Ascending aorta (tissue), 2 donors: ENCODE measurements at places on chromosomes 12 and 14. TPM values are rescaled to one million over a fixed set of nuclear protein-coding genes. Genes with fewer than 3 reads are reported as not detected.
A peak's percentile ranks its signal among the peaks of the same experiment; 100 is the strongest.

- DNase-seq, result no peak
These were observed 70.8 kb downstream of the WNK1 start for GRCh38 chr12:823028-823698.

DNA sequence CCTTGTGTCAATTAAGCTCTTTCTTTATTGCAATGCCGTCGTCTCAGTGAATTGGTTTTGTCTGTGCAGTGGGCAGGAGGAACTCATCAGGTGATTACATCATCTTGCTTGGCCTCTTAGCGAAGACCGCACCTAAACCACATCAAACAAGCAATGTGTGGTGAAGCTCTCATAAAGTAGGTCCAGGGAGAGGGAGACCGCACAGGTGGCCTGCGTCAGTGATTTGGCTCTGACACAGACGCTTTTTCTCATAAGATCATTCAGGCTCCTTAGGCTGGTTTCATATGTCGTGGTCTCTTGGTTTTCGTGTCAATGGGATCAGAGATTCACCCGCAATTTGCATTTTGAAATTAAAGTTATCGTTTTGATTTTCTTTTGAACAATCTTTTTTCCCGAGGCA is 6.7 kb upstream of the TESC start:
- no peak for DNase-seq

DNA sequence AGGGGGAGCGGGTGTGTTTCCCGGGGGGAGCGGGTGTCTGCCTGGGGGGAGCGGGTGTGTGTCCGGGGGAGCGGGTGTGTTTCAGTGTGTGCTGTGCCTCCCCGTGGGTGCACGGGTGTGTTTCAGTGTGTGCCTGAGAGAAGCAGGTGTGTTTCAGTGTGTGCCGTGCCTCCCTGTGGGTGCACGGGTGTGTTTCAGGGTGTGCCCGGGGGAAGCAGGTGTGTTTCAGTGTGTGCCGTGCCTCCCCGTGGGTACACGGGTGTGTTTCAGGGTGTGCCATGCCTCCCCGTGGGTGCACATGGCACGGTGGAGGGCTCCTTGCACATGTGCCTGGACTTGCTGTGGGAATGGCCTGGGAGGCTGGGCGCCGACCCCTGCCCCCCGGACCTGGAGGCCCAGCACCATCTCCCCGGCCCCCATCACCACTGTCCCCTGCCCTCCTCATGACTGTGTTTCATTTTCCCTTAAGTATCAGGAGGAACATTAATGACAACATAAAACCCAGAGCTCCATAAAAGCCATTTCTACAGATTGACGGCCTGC is 38.7 kb downstream of the FBRSL1 start:
- no peak for DNase-seq

GPD1 gene
- total RNA-seq, result 12.2 TPM

- DNase-seq, result no peak
These were observed 86.1 kb downstream of the DIP2B start for GRCh38 chr12:50590869-50591268.

DNA sequence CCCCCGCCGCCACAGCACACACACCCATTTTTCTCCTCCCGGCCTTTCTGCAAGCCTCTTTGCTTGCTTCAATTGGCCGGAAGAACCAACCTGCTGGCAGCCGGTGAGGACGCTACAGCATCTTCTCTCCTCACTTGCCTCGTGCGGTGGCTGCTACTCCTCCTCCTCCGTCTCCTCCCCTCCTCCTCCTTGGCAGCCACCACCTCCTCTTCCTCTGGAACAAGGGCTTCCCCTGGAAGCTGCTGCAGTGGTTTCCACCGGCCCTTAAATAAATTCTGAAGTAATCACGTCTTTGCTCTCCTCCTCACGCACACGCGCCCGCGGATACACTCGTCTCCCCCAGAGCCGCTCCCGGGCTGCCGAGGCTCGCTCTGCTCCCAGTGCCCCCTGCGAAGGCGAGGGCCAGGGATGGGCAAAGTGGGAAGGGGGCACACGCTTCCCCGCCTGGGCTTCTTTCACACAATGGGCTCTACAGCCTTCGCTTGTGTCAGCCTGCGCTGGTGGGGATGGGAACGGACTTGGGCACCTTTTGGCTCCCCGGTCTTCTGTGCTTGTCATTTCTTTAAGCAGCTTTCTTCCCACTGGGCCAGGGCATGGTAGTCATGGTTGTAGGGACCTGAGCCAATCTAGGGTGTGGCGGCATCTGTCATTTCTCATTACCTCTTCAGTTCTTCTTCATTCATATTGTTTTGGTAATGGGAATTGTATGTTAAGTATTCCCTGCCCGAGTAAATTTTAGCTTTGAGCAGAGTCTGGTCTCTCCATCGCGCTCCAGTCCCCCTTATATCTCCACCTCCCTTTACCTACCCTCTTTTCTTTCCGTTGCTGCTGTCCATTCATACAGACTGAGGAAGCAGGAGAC is at the start of gene PPFIA2:
Gene PPFIA2, minus strand, starts transcription at position 161 of the 862 bp plus-strand sequence.
- DNase-seq, result peak; percentile 69

DNA sequence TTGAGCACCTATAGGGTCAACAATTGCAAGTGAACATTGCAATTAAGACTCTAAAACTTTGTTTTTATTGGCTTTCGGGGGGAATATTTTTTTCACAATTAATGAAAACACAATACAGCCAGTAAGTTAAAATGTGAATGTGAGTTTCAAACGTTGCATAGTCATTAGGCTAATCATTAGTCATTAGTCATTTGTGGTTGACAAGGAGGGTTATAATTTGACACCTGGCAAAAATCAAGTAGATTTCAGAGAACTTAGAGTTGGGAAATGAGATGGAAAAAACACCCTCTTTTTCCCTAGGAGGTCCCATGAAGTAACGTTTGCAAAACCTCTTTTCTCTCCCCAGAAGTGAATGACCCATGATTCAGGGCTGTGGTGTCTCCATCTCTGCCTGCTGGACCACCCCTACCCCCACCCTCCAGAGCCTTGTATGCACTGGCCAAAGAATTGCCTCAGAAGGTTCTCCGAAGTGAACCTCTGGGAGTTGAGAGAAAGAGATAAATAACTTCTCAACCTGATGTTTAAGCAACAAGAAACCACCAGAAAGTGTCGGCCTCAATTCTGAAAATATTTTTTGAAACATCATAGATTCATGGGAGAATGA is 196.3 kb downstream of the PAX9 start:
- peak; percentile 63 for DNase-seq

DNA sequence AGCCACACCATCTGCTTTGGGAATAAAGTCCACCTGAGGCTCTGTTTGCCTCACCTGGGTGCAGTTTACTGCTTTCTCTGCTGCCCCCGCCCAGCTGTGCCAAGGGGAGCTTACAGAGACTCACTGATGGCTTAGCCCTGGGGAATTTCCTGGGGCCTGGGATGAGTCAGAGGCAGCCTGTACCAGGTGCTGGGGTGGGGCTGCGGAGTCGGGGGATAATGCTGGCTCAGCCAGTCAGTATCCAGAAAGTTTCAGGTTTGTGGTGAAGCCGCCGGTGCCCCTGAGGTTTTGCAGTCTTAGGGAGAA is 22.3 kb downstream of the PLEKHG3 start:
- no peak for DNase-seq

- peak; percentile 76 for DNase-seq
These were observed 187.0 kb downstream of the ETV6 start for GRCh38 chr12:11836282-11837151.

DNA sequence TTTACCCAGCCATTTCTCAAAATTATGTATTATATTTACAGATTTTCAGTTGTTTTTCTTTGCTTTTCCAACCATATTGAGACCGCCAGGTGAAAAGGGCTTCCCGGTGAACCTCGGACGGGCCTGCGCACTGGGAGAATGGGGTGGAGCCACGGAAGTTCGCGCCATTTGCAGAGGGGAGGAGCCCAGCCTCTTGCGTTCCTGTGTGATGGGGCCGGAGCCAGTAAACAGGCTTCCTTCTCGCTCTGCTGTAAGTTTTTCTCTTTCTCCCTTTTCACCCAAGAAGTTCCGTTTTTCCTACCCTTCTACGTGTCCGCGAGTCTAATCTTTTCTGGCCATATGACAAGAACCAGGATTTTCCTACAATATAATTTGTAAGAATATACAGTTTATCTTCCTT is 1108.8 kb upstream of the SEL1L start:
- DNase-seq, result no peak

SMIM41 gene
- 7.9 TPM for total RNA-seq

DNA sequence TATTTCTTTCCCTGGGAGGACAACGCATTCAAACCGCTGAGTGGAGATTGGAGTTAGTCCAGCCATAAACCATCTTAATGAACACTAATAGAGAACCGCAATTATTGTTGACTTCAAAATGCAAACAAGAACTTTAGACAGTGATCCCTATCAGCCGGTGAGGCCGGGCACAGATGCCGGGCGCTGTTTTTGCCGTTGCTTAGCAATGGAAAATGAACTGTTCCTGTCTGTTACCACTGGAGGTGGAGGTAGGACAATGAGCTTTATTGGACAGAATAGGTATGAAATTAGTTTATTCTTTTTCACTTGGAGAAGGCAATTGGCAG is 216.8 kb downstream of the TTC8 start:
- no peak for DNase-seq

DNA sequence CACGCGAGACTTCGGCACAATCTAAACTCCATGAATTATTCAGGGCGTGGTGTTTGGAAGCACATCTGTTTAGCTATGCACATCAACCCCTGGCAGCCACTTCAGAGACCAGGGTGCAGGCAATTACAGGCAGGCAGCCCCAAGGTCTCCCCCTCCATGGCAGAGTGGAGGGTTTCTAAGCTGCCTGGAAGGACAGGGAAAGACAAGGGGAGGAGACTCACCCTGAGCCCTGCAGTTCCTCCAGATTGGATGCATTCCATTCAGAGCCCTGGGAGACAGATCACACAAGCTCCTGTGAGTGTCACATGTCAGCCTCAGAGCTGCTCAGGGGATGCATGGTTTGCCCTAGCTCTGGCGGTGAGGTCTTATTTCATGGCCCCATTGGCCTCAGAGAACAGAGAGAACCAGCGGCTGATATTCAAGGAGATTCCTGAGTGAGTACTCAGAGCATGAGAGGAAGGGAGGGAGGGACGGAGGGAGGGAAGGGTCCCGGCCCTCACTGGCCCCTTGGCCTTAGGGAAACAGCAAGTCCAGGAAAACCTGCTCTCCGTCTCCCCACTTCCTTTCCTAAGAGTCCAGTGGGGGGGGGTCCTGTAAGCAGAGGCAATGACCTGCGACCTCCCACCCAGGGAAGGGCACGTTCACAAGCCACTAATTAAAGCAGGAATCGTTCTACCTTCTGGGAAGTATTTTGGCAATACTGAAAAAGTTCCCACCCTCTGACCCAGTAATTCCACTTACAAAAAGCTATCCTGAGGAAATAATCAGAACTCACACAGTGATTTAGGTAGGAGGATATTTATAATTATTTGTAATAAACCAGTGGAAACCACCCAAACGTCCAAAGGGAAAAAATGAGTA is 55.1 kb downstream of the SSH1 start:
- no peak for DNase-seq

- no peak for DNase-seq
These were observed 28.4 kb downstream of the SLC6A12 start for GRCh38 chr12:185576-185955.

GLT1D1 gene
- total RNA-seq, result 9.5 TPM

GRCh38 chr14:28709571-28710305 is 56.8 kb upstream of the FOXG1 start:
- DNase-seq, result no peak

GRCh38 chr12:88600272-88600671 is 20.0 kb upstream of the KITLG start:
- DNase-seq, result no peak

DNA sequence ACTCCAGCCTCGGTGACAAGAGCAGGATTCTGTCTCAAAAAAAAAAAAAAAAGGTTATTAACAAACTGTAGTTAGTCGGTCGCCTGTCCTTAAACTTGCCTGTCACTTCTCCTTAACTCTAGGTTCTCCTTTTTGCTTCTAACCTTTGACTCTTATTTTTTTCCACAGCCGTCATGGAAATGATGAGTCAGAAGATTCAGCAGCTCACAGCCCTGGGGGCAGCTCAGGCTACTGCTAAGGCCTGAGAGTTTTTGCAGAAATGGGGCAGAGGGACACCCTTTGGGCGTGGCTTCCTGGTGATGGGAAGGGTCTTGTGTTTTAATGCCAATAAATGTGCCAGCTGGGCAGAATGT is 418 bp upstream of the MYG1 start:
- DNase-seq, result peak; percentile 73

C1RL gene
- total RNA-seq, result 196 TPM

DNA sequence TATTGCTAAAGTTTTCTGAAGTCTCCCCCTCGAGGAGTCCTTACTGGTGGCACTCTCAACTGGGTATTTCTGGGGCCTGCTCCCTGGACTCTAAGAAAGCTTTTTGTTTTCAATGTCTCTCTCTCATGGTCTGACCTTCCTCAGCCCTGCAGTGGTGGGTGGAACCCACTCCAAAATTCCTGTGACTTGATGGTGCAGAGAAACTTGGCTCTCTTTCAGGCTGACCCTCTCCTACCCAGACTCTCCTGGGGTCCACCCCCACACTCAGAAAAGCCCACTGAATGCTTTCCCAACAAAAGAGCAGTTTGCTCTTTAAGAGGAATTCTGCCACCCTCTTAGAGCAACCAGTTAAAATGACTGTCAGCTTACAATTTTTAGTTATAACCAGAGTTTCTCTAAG is 967 bp upstream of the PTCSC3 start:
- no peak for DNase-seq

DNA sequence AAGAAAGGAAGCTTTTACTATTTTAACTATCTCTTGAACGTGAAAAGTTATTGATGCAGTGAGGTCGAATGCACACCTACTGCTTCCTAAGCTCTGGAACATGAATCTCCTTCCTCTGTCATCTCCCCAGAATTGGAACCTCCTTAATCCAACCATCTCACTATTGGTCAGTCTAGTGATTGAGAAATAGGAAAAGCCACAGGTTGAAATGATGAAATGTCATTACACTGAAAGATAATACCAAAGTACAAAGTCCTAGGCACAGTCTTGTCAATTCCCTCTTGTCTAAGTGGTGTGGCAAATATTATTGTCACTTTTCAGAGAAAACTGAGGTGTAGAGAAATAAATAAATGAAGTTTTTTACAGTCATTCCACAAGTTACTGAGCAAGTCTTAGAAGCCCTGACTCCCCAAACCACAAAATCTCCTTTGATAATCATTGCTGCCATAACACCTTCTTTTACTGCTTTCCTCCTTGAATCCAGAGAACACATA is 19.5 kb upstream of the HIGD1C start:
- no peak for DNase-seq

- DNase-seq, result no peak
These were observed 27.3 kb upstream of the KLRF1 start for GRCh38 chr12:9799961-9800360.

SRRM4 gene
- not detected for total RNA-seq

GRCh38 chr12:27523305-27523641 is 733 bp upstream of the PPFIBP1 start:
- DNase-seq, result no peak

FBLN5 gene
- 280 TPM for total RNA-seq

DNA sequence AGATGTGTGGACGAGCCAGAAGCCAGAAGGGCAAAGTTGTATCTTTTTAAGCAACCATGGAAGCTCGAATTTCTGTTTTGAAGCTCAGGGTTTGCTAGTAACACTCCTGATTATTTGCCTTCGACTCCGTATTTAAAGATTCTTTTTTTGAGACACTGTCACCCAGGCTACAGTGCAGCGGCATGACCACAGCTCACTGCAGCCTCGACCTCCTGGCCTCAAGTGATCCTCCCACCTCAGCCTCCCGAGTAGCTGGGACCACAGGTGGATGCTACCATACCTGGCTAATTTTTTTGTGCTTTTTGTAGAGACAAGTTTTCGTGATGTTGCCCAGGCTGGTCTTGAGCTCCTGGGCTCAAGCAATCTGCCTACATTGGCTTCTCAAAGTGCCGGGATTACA is 18.7 kb upstream of the OASL start:
- DNase-seq, result no peak
